ENCODE measurements at places on chromosomes 16 and 17.

- no peak for DNase-seq
Measured at GRCh38 chr17:1183171-1183873, 3.5 kb upstream of the ABR start.

GRCh38 chr16:62853887-62854286, 817.6 kb upstream of the CDH8 start:
- no peak for DNase-seq

GRCh38 chr16:4613636-4614570, 785 bp downstream of the UBALD1 start:
- DNase-seq, result no peak

DNA sequence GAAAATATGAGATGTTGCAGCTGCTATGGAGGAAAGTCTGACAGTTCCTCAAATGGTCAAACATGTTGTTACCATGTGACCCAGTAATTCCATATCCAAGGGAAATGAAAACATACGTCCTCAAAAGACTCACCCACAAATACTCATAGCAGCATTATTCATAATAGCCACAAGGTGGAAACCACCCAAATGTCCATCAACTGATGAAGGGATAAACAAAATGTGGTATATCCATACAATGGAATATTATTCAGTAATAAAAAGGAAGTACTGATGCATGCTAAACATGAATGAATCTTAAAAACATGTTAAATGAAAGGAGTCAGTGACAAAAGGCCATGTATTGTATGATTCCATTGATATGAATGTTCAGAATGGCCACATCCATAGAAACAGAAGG, 140.2 kb downstream of the PITPNC1 start:
- DNase-seq, result no peak

- DNase-seq, result no peak
Measured at GRCh38 chr17:7955414-7956227, 23.6 kb downstream of the CNTROB start.

GRCh38 chr17:63665527-63666214, 34.3 kb downstream of the LIMD2 start:
- DNase-seq, result no peak

DNA sequence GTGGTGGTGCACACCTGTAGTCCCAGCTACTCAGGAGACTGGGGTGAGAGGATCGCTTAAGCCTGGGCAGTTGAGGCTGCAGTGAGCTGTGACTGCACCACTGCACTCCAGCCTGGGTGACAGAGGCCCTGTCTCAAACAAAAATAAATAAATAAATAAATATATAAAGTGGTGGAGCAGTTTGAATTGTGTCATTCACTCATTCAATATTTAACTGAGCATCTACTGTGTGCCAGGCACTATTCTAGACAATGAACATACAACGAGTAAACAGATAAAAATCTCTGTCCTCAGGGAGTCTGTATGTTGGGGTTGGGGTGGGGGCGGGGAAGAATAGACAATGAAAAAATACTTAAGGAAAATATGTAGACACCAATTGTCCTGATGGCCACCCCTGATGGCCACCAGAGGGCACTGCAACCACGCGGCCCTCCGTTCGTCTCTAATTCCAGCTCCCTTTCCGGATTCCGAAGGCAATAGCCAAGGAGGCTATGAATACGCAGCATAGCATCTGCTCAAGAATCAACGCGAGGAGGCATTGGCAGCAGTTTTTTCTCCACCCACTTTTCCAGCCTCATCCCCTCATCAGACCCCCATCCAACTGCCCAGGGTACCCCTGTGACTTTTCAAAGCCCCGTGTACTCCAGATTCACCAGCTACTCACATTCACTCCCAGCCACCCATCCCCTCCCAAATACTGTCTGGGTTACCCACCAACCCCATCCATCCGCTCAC, 21.4 kb downstream of the QPRT start:
- DNase-seq, result peak; percentile 94

- no peak for DNase-seq
Measured at GRCh38 chr16:2206780-2207433, 1.7 kb downstream of the MLST8 start.

DNA sequence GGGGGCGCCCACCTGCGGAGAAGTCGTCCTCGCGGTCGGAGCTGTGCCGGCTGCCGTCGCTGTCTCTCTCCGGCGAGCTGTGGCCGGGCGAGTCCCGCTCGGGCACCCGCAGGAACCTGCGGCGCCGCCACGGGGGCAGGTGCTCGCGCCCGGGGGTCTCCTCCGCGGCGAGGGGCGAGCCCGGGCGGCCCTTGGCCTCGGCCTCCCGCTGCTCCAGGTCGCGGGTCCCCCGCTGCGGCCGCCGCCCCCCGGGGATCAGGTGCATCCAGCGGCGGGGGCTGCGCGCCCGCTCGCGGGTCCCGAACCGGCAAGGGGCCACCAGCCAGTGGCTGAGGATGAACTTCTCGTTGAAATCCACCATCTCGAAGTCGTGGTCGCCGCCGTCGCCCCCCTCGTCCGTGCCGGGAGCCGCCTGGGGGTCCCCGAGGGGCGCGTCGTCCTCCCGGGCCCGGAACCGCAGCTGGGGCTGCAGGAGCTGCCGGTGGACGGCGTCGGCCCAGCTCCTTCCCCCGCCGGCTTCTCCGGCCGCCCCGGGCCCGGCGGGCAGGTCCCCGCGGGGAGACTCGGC, 41.4 kb upstream of the BHLHA9 start:
- no peak for DNase-seq

GRCh38 chr17:73091770-73092522, 542 bp downstream of the SLC39A11 start:
- DNase-seq, result peak; percentile 55

DNA sequence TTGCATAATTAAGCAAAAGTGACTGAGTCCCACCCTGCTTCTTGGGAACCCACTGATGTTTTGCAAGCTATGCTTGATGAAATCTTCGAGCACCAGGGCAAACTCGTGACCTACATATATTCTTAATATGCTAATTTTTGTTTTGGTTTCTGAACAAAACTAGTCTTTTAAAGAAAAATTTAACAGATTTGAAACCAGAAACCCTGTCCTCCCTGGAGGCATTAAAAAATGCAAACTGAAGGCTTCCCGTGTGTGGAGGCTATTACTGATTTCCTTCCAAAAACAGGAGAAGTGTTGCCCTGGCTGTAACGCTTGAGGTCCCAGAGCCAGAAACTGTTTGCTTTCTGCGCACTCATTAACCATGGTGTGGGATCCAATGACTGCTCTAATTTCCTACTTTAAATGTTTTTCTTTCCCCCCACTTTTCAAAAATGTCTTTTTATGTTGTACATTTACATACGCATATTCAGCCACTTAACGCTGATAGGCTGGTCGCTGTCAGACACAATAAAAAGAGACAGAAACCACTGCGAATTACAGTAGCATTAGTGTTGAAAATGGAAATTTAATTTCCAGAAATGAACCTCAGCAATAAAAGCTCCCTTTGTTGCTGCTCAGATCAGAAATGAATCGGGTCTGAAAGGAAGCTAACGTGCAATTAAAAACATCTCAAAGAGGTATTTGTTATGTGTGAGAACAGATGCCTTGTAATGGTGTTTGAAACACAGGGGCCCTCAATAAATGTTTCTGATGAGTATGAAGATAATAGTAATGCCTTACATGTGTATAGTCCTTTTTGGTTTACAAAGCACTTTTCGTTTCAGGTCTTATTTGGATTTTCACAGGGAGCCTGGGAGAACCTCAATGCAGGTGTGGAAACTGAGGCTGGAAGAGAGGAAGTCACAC, 39.9 kb upstream of the IRX6 start:
- DNase-seq, result no peak

DNA sequence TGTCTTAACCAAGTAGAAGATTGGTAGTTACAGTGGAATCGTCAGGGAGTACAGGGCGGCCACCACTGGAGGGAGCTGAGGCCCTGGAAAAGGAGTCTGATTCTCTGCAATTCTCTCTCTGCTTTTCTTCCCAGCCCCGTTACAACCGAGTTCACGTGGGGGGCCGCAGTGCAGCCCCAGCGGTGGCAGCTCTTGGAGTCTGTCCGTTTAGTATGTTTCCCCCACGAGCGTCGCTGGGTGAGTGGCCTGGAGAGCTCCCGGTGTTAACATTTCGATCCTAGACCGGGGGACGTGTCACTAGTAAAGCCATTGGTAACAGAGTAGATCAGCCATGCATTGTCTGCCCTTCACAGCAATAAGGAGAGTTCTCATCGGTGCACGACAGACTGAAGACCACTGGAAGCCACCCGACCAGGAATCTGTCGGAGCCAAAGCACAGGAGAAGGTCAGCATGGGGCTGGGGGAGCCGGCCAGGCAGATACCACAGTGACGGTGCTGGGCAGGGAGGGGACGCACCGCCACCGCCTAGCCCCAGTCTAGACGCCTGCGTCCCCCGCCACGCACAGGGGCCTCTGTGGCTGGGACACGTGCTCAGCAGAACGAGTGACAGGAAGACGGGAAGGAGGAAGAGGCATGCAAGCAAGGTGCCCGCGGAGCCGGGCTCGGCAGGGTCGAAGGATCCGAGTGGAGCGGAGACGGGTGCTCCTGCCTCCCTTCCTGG, 15.7 kb downstream of the SLC16A3 start:
- no peak for DNase-seq

- peak; percentile 30 for DNase-seq
Measured at GRCh38 chr17:34146440-34147043, 108.5 kb upstream of the CCL2 start.

GRCh38 chr17:69457603-69458002, 43.1 kb downstream of the MAP2K6 start:
- no peak for DNase-seq

- DNase-seq, result no peak
Measured at GRCh38 chr17:72745241-72745640, 347.2 kb downstream of the SLC39A11 start.

- DNase-seq, result no peak
Measured at GRCh38 chr17:69466905-69467667, 52.6 kb downstream of the MAP2K6 start.
